ENCODE measurements at places on chromosomes 7 and 10. TPM values are rescaled to one million over a fixed set of nuclear protein-coding genes. Genes with fewer than 3 reads are reported as not detected.

Gene C10orf67
- not detected for total RNA-seq

Gene SEMA3D
- 0.28 TPM for total RNA-seq

Gene RET
- total RNA-seq: 2.6 TPM

Gene SPACDR
- not detected for total RNA-seq

Gene LIPJ
- total RNA-seq: 0.30 TPM

- H3K4me3 ChIP-seq: no peak overlapping the region
- no peak overlapping the region for H3K27ac ChIP-seq
- H3K27me3 ChIP-seq: no peaks in the 10 kb centered on the region
- DNase-seq: no peak
- no peaks in the 10 kb centered on the region for H3K4me1 ChIP-seq
These were observed 40.8 kb upstream of the NKX6-2 start for GRCh38 chr10:132826524-132827422.

Gene NEUROG3
- total RNA-seq: not detected

DNA sequence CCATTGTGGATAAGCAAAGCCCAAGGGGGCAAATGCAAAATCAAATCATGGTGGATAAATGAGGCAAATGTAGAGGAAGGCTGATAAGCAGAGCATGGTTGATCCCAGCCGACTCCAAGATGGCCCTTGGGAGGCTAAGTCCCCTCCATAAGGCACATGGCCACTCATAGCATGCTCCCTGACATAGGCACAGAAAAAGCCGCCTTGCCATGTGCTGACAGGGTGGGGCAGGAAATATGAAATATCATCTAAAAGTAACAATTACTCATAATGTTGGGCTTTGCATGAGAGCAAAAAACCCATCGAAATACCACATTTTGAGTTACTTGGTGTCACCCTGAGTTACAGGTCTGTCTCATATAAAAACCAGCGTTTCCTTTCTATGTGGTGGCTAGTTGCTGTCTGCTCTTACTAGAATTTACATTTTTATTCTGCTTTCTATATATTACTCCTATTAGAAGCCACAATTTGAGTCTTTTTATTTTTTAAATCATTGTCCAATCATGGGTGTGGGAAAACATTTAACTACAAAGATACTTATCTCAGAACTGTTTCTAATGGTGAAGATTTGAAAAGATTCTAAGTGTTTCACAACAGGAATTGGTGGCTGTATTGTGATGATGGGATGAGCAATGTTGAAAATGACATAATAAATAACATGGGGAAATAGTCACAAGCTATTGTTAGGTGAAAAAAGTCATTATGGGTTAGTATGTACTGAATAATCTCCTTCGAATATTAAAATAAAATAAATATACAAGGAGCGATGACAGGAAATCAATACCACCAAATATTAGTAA is 102.7 kb downstream of the CUBN start:
- no peaks in the 10 kb centered on the region for H3K27me3 ChIP-seq
- no peak overlapping the region for H3K4me3 ChIP-seq
- H3K4me1 ChIP-seq: peaks cover 6% of the 10 kb centered on the region
- H3K27ac ChIP-seq: no peak overlapping the region
- no peak for DNase-seq
- no peaks in the 10 kb centered on the region for H3K36me3 ChIP-seq

Gene BAMBI
- 0.89 TPM for total RNA-seq

- no peaks in the 10 kb centered on the region for H3K4me1 ChIP-seq
- H3K27me3 ChIP-seq: no peaks in the 10 kb centered on the region
- DNase-seq: no peak
- no peaks in the 10 kb centered on the region for H3K36me3 ChIP-seq
These were observed 500.1 kb downstream of the GATA3 start for GRCh38 chr10:8554574-8554973.

Gene SFRP4
- total RNA-seq: 0.36 TPM

- H3K27ac ChIP-seq: no peak overlapping the region
- H3K36me3 ChIP-seq: no peaks in the 10 kb centered on the region
- no peak overlapping the region for H3K4me3 ChIP-seq
- no peak for DNase-seq
- peaks cover 7% of the 10 kb centered on the region for H3K4me1 ChIP-seq
- H3K27me3 ChIP-seq: no peaks in the 10 kb centered on the region
These were observed 5.1 kb upstream of the TACC2 start for GRCh38 chr10:121983852-121984251.

DNA sequence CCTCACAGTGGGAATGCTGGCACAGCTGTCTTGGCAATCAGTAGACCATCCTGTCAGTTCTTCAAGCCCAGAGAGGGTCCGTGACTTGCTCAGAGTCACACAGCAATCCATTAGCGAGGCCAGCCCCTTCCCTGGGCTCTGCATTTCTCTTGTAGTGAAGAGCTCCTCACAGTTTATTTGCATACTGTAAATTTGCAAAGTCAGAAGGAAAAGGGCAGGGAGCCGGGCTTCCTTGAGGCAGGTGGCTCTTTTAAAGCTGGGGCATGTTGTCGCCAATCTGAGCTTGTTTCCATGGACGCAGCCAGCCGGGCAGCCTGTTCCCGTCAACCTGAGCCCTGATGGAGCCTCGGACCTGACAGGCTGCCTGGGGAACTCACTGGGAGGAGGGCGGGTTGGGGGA is 123.4 kb downstream of the CUX1 start:
- no peaks in the 10 kb centered on the region for H3K36me3 ChIP-seq
- no peaks in the 10 kb centered on the region for H3K27me3 ChIP-seq
- no peak for DNase-seq
- H3K4me1 ChIP-seq: peaks cover 75% of the 10 kb centered on the region
- peak overlapping the region; percentile 58 for H3K27ac ChIP-seq
- H3K4me3 ChIP-seq: no peak overlapping the region

- no peaks in the 10 kb centered on the region for H3K27me3 ChIP-seq
- H3K4me3 ChIP-seq: no peak overlapping the region
- H3K4me1 ChIP-seq: no peaks in the 10 kb centered on the region
- H3K27ac ChIP-seq: no peak overlapping the region
- DNase-seq: no peak
These were observed 558.9 kb upstream of the MGMT start for GRCh38 chr10:128908099-128908498.

GRCh38 chr7:51613911-51614357 is 297.3 kb upstream of the COBL start:
- no peak for DNase-seq
- peaks cover 2% of the 10 kb centered on the region for H3K27me3 ChIP-seq
- H3K4me3 ChIP-seq: no peak overlapping the region
- H3K4me1 ChIP-seq: no peaks in the 10 kb centered on the region
- no peaks in the 10 kb centered on the region for H3K36me3 ChIP-seq

Gene DNAJC2
- total RNA-seq: 32.6 TPM

Gene SH2D4B
- not detected for total RNA-seq

- no peaks in the 10 kb centered on the region for H3K27me3 ChIP-seq
- DNase-seq: peak; percentile 44
- H3K36me3 ChIP-seq: peaks cover 76% of the 10 kb centered on the region
- H3K4me1 ChIP-seq: peaks cover 19% of the 10 kb centered on the region
- peak overlapping the region; percentile 91 for H3K4me3 ChIP-seq
- peak overlapping the region; percentile 90 for H3K27ac ChIP-seq
These were observed 498 bp downstream of the NDST2 start for GRCh38 chr10:73810735-73811465.
